NCI-H1436 treated with DMSO at 0.1 percent for 48 hours (cell line): ENCODE measurements at places on chromosomes 13 and 19.

GRCh38 chr13:32023698-32024097 is 7.9 kb upstream of the FRY start:
- no peak for DNase-seq

DNA sequence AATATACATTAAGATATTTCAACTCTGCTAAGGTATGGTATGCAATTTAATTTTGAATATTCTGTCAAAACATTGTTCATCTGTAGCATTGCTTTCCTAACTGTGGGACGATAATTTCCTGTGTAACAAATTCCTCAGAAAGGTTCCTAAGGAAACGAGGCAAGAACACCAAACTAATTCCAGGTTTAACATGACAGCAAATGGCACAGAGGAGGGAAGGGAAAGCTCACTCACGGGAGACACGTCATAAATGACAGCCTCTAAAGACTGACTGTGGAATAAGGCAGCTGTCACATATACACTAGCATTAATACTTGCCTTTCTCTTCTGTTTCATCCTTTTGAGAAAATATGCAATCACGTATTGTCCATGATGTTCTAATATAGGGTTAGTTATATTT is 380.6 kb downstream of the LIG4 start:
- DNase-seq: no peak

DNA sequence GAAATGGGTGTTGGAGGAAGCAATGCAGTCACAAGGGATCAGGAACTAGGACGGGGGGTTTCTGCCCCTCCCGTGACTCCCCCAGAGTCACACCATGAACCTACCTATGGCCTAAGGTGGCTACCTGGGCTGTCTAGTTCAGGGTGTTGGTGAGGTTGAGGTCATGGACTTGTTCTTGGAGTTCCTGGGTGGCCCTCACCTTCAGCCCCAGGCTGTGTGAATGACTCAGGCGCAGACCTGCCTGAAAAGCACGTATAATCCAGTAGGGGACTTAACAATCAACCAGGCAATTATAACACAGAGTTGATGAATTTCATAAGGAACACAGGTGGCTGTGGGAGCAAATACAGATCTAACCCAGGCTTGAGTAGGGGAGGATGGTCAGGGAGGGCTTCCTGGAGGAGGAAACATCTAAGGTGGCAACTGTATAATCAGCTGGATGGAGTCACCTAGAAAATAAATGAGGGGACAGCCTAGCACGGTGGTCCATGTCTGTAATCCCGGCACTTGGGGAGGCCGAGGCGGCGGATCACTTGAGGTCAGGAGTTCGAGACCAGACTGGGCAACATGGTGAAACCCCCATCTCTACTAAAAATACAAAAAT is 25.6 kb upstream of the ADGRE1 start:
- DNase-seq: no peak

DNA sequence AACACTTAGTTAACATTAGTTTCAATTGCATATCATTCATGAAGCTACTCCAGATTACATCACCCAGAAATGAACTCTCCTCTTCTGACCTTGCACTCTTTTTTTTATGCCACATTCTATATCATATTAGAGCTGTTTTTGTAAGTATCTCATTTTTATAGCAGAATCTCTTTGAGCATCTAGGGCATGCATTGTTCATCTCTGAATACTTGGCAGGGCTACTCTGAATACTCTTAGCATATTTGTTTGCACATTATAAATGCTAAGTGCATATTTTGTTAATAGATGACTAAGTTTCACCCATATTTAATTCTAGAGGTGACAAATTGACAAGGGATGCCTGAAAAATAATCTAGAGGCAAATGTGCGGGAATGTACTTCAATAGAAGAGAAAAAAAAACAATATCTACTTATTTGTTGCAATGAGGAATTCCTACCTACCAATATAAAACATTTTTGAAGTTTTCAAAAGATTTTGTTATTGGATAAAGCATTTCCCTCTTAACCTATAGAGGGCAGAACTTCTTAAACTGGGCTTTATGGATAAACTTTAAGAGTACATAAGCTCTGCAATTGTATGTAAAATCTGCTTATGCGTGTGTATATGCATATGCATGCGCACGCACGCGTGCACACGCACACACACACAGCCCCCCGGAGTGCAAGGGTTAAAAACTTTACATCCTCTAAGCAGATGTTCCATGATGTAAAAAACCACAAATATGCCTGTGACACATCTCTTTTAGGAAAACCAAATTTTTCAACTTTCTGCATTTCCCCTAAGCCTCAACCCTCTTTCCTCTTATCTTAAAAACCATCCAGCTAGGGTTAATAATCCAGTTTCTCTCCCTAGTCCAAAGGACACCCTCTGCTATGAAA is 73.0 kb upstream of the OXGR1 start:
- DNase-seq: no peak

GRCh38 chr13:25525884-25526283 is 154.1 kb downstream of the ATP8A2 start:
- no peak for DNase-seq

- no peak for DNase-seq
These were observed 98.2 kb downstream of the ZNF429 start for GRCh38 chr19:21603431-21604231.

GRCh38 chr19:15466851-15467733 is 2.7 kb upstream of the RASAL3 start:
- no peak for DNase-seq

DNA sequence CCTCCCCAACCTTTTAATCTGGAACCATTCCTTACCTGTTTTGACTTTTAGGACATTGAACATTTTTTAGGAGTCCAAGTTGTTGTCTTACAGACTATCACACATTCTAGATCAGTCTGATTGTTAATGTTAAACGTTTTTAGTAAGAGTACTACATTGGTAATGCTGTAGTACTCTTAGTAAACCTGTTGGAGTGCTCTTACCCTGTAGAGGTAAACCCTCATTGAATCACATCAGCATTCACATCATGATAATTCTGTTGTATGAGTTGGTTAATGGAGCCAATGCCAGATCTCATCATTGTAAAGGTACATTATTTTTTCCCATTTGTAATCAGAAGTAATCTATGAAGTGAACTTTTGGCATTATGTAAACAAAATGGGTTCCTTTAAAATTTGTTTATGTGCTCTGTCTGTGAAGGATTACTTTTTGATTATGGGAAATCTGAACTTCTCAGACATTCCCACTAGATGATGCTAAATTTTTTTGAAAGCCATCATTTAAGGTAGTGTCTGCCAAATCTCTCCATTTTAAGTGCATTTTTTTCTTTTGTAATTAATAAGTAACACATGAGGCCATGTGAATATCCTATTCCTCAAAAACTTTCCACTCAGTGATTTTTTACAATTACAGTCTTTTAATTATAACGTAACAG is 55.2 kb downstream of the VWA8 start:
- DNase-seq: no peak

- DNase-seq: no peak
These were observed 154.3 kb downstream of the LMO7 start for GRCh38 chr13:75790198-75790970.

DNA sequence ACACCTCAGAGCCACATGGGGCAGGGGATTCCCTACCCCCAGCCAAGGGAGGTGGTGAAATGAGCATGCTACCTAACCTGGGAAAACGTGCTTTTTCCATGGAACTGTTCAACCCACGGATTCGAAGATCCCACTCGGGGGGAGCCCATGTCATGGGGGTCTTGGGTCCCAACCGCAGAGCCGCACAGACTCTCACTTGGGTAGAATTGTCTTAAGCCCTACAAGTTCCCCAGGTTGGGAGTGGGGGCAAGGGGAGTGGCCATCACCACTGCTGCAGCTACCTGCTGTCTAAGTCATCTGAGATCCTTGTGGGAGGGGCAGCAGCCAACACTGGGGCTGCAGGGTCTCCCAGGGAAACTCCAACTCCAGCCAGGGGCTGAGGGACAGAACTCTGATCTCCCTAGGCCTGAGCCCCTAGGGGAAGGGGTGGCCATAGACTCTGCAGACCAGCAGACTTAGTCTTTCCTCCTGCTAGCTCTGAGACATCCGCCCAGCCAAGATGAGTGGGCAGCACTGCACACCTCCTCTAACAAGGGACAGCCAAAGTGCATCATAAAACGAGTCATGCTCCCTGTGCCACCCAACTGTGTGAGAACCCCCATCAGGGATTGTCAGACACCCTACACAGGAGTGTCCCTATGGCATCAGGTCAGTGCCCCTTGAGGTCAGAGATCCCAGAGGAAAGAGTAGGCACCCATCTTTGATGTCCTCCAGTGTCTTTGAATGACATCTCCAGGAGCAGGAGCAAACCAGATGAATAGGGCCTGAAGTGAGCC is 610.4 kb upstream of the SLITRK6 start:
- DNase-seq: no peak

DNA sequence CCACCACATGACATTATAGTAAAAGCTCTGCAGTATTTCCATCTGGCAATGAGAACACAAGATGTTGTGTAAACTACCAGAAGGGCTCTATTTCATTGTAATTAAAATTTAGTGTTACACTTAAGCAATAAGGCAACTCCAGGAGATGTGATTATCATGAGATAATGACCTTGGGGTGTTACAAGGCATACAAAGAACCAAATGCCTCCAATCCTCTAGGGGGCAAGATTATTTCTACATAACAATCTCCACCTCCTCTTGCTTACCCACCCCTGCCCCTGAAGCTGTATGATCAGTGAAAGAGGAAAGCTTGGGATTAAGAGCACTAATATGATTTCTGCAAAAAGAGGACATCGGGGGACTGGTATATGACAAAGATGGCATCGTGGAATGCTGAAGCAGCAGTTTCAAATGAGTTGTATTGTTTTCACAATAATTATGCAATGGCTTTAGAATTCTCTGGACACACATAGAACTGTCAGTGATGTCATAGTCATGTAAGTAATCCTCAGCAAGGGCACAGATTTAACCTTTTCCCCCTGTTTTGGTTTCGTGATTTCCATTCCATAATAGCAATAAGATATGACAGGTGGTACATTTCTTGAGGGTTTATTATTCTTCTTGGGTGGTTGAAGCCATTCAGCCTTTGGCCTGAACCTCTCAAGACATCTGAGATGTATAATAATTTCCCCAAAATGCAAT is 295.3 kb downstream of the MZT1 start:
- no peak for DNase-seq

GRCh38 chr19:53160350-53160749 is 1.5 kb upstream of the ZNF347 start:
- DNase-seq: no peak

- no peak for DNase-seq
These were observed 2.9 kb upstream of the ADPRHL1 start for GRCh38 chr13:113456116-113456702.

DNA sequence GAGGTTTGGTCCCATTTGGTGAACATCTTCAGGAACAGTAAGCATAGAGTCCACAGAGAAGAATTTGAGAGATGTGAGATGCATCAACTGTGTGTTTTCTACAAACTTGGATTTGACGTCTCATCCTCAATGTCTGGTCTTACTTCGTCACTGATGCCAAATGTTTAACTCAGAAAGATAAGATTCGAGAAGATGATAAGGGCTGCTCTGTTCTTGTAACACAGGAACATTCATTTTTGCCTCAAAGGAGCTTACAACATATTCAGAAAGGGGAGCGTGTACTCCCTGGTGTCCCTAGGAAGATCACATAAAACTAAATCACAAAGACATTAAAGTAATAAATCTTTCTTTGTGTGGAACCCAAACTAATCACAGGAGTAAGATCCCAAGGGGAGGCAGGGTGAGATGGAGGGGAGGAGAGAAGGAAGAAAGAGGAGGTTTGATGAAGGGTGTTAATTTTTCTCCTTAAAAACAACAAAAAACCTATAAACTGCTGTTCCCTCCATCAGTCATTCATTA is 247.7 kb upstream of the IRS2 start:
- no peak for DNase-seq

- peak; percentile 47 for DNase-seq
These were observed 1171.9 kb downstream of the EFNB2 start for GRCh38 chr13:105363261-105364190.

DNA sequence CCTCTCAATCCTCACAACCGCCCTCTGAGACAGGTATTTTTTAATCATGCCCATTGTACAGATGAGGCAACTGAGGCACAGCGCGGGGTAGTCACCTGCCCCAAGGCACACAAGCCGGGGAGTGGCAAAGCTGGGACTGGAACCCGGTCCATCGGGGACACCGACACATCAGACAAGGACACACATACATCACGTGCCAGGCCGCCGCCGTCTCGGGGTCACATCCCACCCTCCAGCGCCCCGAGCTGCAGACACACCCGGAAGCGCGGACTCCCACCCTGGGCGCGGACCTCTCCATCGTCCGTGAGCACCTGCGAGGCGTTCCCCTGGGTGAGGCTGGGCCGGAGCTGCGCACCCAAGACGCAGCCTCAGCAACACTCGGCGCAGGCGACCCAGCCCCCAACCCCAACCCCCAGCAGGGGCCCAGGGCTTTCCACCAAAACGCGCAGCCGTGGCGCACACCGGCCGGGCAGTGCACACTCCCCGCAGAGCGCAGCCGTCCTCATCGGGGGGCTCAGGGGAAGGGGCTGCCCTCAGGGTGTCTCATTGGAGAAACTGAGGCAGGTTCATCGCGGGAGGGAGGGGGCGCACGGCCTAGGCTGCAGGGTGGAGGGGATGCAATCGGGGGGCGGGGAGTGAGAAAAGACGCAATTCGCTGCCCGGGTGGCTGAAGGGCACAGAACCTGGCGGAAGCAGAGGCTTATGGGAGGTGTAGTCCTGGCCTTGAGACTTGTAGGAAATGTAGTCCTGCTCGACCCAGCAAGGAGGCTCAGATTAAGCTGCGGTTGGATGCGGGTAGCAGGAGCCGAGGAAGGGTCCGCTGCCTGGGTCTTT is 1.9 kb upstream of the LMTK3 start:
- DNase-seq: no peak

- DNase-seq: peak; percentile 10
These were observed 140.4 kb downstream of the TEX29 start for GRCh38 chr13:111460548-111461444.

GRCh38 chr19:41808663-41809566 is 12.5 kb downstream of the CEACAM3 start:
- DNase-seq: no peak

DNA sequence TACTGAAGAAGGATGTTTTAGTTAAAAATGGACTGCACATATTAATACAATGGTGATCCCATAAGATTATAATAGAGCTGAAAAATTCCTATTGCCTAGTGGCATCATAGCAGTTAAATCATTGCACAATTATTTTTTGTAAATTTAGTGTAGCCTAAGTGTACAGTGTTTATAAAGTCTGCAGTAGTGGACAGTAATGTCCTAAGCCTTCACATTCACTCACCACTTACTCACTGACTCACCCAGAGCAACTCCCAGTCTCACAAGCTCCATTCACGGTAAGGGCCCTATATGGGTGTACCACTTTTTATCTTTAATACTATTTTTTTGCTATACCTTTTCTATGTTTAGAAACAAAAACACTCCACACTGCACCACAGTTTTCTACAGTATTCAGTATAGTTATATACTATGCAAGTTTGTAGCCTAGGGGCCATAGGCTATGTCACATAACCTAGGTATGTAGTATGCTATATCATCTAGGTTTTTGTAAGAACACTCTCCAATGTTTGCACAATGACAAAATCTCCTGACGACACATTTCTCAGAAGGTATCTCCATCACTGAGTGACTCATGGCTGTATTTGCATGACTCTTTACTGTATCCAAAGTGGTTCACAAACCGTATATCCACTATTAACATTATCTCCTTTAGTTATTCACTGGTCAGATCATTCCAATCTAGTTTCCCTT is 536.0 kb downstream of the KLF12 start:
- no peak for DNase-seq

GRCh38 chr13:76883236-76883635 is 3.0 kb downstream of the KCTD12 start:
- no peak for DNase-seq
